ENCODE measurements at places on chromosomes 16 and 17. TPM values are rescaled to one million over a fixed set of nuclear protein-coding genes. Genes with fewer than 3 reads are reported as not detected.

Gene CORO1A
- total RNA-seq: 9.0 TPM

Gene RHBDL1
- 1.0 TPM for total RNA-seq

Gene TNFRSF13B
- total RNA-seq: 0.28 TPM

Gene GNAO1
- 0.64 TPM for total RNA-seq

Gene IFI35
- total RNA-seq: 7.7 TPM

Gene MFSD6L
- 0.72 TPM for total RNA-seq

Gene HS3ST2
- total RNA-seq: 0.12 TPM

Gene PYY
- total RNA-seq: not detected

Gene PLXDC1
- 3.1 TPM for total RNA-seq

Gene BAIAP3
- total RNA-seq: 2.0 TPM

Gene AMFR
- 74.2 TPM for total RNA-seq

Gene MT3
- total RNA-seq: not detected

Gene CTF1
- total RNA-seq: 2.3 TPM

Gene TMEM235
- not detected for total RNA-seq

Gene CDR2L
- total RNA-seq: 2.7 TPM

Gene HIGD1B
- total RNA-seq: 3.4 TPM

Gene CA4
- total RNA-seq: 0.36 TPM

Gene CCDC40
- total RNA-seq: 0.72 TPM

Gene GSG1L
- total RNA-seq: not detected

Gene C17orf67
- 0.52 TPM for total RNA-seq

Gene KRT9
- total RNA-seq: 0.16 TPM

Gene SMIM36
- total RNA-seq: not detected

Gene SPATA22
- total RNA-seq: not detected

Gene CCDC200
- not detected for total RNA-seq

Gene IRX5
- 7.5 TPM for total RNA-seq

Gene TMEM88
- total RNA-seq: 1.7 TPM

Gene GIT1
- total RNA-seq: 28.7 TPM

Gene SKAP1
- total RNA-seq: 0.68 TPM

Gene WSCD1
- total RNA-seq: 0.24 TPM

Measured in esophagus mucosa (tissue), 1 donor.